Activated naive CD8-positive, alpha-beta T cell treated with anti-CD3 and anti-CD28 coated beads, Interleukin-2, amount 10 ng/mL, durations not matched to agents 7 days and 5 days (primary cell): ENCODE measurements at places on chromosomes 16 and 17. TPM values are rescaled to one million over a fixed set of nuclear protein-coding genes. Genes with fewer than 3 reads are reported as not detected.

Gene MRTFB
- 14.1 TPM for total RNA-seq

Gene MYLK3
- not detected for total RNA-seq

Gene ERI2
- 16.6 TPM for total RNA-seq

Gene AOC3
- 0.74 TPM for total RNA-seq

Gene MINK1
- total RNA-seq, result 123 TPM
